ENCODE measurements at places on chromosomes 2 and 18. TPM values are rescaled to one million over a fixed set of nuclear protein-coding genes. Genes with fewer than 3 reads are reported as not detected.

DNA sequence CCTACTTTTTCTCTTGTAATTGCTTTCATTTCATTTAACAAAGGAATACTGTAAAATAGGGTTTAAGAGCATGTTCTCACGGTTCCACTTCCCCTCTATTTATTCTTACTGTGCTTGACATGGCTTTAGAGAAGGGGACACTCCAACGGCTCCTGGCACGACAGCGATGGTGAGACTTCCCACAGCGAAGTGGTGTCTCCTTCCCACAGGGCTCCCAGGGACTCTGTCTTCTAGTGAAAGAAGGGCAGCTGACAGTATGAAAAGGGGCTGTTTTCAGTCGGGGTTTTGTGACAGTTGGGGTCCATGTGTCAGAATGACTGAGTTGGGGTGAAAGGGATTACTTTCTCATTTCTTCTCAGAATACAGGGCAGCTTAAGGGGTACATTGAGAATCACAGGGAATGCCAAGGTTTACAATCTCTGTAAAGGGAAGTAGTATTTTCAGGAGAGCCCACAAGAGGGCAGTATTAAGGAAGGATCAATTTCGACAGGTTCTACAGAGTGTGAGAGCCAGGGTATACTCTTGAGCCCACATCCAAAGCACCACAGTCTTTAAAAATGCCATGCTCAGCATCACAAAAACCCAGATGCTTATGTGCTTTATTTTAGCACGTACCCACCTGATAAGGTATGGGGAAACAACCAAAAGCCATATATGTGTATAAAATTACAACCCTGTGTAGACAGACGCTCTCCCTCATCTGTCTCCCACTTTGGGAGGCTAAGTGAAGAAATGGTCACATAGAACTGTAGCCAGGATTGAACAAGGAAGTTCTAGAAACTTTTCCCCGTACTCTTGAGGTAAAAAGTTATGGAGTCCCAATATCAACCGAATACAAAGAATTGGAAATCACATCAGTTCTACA, 31.3 kb upstream of the RAPGEF4 start:
- no peak overlapping the region for H3K27ac ChIP-seq
- H3K27me3 ChIP-seq: peaks cover 1% of the 10 kb centered on the region
- no peak overlapping the region for H3K4me3 ChIP-seq

The EFHD1 gene
- 236 TPM for total RNA-seq

The THAP4 gene
- total RNA-seq: 31.9 TPM

The MAP3K19 gene
- not detected for total RNA-seq

DNA sequence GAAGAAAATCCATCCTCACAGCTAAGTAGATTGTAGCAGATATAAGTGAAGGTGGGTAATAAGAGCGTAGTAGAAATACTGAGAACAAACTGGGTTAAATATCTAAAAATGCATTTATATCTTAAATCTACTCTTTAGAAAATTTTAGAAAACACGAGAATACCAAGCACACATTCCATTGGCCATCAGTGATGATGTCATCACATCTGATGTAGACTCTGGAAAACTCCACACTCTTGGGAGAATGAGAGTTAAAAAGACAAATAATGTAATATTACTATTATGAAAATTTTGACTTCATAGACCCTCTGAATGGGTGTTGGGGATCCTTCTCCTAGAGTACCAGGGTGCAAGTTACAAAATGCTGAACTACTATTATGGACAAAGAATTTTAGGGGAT, 3.7 kb downstream of the RIOK3 start:
- H3K4me3 ChIP-seq: no peak overlapping the region
- no peaks in the 10 kb centered on the region for H3K27me3 ChIP-seq
- no peak overlapping the region for H3K27ac ChIP-seq
- no peaks in the 10 kb centered on the region for H3K36me3 ChIP-seq
- no peak for DNase-seq

The CAPN14 gene
- total RNA-seq: 0.29 TPM

- no peaks in the 10 kb centered on the region for H3K4me1 ChIP-seq
- no peaks in the 10 kb centered on the region for H3K36me3 ChIP-seq
- H3K27ac ChIP-seq: no peak overlapping the region
- no peak for DNase-seq
- H3K27me3 ChIP-seq: no peaks in the 10 kb centered on the region
- H3K4me3 ChIP-seq: no peak overlapping the region
Observed at GRCh38 chr2:95036596-95037383, 11.3 kb downstream of the MAL start.

The HJURP gene
- total RNA-seq: 1.1 TPM

DNA sequence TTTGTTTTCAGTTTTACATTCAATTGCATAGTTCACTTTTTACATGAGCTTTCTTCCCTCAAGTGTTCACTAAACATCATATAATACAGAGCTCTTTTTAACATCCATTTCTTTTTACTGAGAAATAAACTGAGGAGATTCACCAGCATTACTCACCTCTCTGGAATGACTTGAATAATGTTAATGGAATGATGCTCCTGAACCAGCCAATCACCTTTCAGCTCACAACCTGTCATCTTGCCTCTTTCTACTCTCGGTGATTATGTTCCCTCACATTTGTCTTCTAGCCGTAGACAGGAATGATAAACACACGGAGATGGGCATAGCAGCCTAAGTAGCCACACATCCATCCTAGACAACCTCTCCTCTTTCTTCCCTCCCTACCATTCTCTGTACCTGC, 301.7 kb downstream of the PAX3 start:
- H3K27ac ChIP-seq: no peak overlapping the region
- no peak overlapping the region for H3K4me3 ChIP-seq
- H3K4me1 ChIP-seq: no peaks in the 10 kb centered on the region
- no peaks in the 10 kb centered on the region for H3K36me3 ChIP-seq
- DNase-seq: no peak

DNA sequence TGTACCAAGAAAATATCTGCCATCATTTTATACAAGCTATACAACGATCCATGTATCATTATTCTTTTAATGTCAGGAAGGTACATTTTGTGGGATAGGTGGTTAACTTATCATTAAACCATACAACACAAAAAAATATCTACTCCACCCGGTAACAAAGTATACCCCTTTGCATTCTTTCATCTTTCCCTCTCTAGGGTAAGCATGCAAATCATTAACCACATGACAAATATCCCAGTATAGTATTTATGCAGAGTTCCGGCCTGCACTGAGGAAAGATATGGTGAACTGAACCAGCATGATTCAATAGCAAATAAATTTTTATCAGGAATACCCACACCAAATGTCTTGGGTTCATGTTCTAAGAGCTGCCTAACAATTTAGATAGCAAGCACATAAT, 22.5 kb upstream of the SULT1C2 start:
- H3K36me3 ChIP-seq: no peaks in the 10 kb centered on the region
- H3K27ac ChIP-seq: no peak overlapping the region
- H3K4me1 ChIP-seq: no peaks in the 10 kb centered on the region
- no peak overlapping the region for H3K4me3 ChIP-seq
- H3K27me3 ChIP-seq: no peaks in the 10 kb centered on the region

The TLX2 gene
- total RNA-seq: not detected

The ALPG gene
- total RNA-seq: not detected

DNA sequence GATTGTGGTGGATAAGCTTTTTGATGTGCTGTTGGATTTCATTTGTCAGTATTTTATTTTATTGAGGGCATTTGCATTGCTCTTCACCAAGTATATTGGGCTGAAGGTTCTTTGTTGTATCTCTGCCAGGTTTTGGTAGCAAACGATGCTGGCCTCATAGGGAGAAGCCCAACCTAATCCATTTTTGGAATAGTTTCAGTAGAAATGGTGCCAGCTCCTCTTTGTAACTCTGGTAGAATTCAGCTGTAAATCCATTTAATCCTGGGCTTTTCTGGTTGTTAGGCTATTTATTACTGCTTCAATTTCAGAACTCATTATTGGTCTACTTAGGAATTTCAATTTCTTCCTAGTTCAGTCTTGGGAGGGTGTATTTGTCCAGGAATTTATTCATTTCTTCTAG, 309.8 kb upstream of the SETBP1 start:
- H3K27ac ChIP-seq: no peak overlapping the region
- DNase-seq: no peak
- no peaks in the 10 kb centered on the region for H3K4me1 ChIP-seq
- no peak overlapping the region for H3K4me3 ChIP-seq
- no peaks in the 10 kb centered on the region for H3K36me3 ChIP-seq

DNA sequence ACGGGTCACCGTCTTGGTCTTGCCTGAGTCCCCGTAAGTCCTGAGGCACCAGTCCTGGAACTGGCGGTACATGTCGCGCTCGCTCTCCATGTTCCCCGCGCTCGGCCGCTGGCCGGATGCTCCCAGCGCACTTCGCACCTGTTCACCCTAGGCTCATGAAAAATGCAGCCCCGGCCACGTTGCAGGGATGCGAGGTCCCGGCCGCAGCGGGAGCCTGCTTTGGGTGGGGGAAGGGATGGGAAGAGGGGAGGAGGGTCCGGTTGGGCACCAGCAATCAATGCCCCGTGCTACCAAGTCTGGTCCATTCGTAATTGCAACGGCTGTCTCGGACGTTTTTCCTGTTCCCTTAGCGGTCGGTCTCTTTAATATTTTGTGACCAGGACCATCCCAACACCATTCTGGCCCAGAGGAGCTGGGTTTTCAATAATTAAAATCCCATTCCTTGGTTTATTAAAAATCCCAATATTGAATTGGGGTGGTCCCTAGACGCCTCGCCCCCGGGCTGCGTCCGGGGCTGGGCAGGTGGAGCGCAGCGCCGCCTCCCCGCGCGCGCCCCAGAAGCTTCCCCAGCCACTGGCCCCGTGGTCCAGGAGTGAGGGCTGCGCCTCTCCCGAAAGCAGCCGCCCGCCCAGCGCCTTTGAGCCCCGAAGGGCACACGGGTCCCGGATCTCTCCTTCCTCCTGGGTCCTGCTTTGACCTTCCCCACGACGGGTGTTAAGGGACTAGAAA, 1.4 kb downstream of the NOL4 start:
- peak overlapping the region; percentile 62 for H3K4me3 ChIP-seq
- H3K36me3 ChIP-seq: no peaks in the 10 kb centered on the region
- no peak for DNase-seq
- no peaks in the 10 kb centered on the region for H3K4me1 ChIP-seq

- no peak overlapping the region for H3K27ac ChIP-seq
- H3K4me1 ChIP-seq: no peaks in the 10 kb centered on the region
- H3K36me3 ChIP-seq: no peaks in the 10 kb centered on the region
- no peak overlapping the region for H3K4me3 ChIP-seq
- H3K27me3 ChIP-seq: no peaks in the 10 kb centered on the region
Observed at GRCh38 chr18:79425569-79425886, 29.8 kb downstream of the NFATC1 start.

- H3K36me3 ChIP-seq: no peaks in the 10 kb centered on the region
- H3K27me3 ChIP-seq: no peaks in the 10 kb centered on the region
- no peak overlapping the region for H3K27ac ChIP-seq
- H3K4me1 ChIP-seq: no peaks in the 10 kb centered on the region
- no peak overlapping the region for H3K4me3 ChIP-seq
- DNase-seq: peak; percentile 75
Observed at GRCh38 chr2:230124757-230125431, 56.2 kb upstream of the SLC16A14 start.

DNA sequence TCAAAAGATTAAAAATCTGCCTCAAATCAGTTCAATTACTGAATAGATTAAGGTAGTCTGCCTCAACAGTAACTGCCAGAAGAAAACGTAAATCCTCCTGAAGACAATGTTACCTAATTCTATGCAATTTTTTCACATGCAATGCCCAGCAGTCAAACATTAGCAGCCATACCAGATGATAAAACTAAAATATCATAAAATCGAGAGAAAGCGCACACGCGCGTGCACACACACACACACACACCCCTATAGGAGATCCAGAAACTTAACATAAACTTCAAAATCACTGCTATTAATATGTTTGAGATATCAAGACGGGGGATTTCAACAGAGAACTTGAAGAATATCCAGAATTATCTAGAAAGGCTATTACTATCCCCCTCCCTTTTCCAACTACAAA, 32.9 kb downstream of the ROCK2 start:
- no peak for DNase-seq
- H3K4me1 ChIP-seq: peaks cover 1% of the 10 kb centered on the region
- H3K27me3 ChIP-seq: no peaks in the 10 kb centered on the region
- no peak overlapping the region for H3K4me3 ChIP-seq
- H3K36me3 ChIP-seq: no peaks in the 10 kb centered on the region

The MEP1B gene
- not detected for total RNA-seq

The CTLA4 gene
- 1.8 TPM for total RNA-seq

The GNAL gene
- total RNA-seq: 15.5 TPM

DNA sequence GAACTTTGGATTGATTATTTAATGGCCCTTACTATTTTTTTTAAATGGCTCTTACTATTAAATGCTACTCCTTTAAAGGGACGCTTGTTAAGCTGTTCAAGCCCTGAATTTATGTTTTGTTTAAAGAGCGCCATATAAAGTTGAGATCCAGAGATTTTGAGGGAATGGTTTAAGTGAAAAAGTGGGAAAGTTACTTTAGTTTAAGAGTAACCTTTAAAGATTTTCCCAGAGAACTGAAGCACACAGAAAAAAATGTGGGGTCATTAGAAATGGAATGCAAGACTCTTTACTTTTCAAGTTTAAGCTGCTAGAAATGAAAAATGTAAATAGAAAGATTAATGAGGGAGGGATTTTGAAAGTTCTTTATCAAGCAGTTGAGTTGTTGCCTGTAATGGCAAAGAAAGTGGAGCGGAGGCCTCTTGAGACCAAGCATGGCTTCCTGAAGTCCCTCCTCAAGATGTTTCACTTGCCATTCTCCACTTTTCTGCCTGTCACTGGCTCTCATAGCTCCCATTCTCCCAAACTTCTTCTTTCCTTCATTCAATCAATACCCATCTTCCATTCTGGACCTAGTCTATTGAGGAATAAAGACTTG, 93.2 kb downstream of the KCNS3 start:
- DNase-seq: no peak
- H3K27ac ChIP-seq: no peak overlapping the region
- no peaks in the 10 kb centered on the region for H3K36me3 ChIP-seq
- H3K4me1 ChIP-seq: peaks cover 2% of the 10 kb centered on the region

Data from aorta (tissue), 5 donors.